ENCODE measurements at places on chromosomes 16 and 17.

- DNase-seq: no peak
These were observed 1568.1 kb upstream of the GOT2 start for GRCh38 chr16:60302261-60302660.

- no peak for DNase-seq
These were observed 16.9 kb downstream of the MPG start for GRCh38 chr16:94918-95265.

- no peak for DNase-seq
These were observed 3.9 kb upstream of the WFIKKN1 start for GRCh38 chr16:626787-627453.

DNA sequence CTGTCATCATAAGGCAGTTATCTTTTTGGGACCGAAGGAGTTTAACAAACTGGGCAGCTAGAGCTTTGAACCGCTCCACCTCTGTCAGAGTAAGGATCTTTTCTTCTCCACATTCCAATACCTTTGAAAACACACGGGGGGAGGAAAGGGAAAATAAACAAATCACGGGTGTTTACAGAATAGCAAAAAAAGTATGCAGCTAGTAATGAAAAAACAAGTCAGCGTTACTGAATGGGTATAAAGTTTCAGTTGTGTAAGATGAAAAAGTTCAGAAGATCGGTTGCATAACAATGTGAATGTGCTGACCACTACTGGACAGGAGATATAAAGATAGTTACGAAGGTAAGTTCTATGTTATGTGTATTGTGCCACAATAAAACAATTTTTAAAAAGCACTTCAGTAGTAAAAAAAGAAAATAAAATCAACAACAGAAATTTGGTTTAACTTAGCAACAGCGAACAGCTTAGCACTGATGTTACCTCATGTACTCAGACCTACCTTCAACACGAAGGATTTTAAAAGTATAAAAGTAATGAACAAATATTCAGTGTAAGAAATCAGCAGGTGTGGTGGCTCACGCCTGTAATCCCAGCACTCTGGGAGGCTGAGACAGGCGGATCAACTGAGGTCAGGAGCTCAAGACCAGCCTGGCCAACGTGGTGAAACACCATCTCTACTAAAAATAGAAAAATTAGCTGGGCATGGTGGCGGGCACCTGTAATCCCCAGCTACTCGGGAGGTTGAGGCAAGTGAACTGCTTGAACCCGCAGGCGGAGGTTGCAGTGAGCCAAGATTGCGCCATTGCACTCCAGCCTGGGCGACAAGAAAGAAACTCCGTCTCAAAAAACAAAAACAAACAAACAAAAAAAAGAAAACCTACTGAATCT, 34.3 kb downstream of the MARF1 start:
- no peak for DNase-seq

GRCh38 chr17:78763561-78763960, 18.5 kb downstream of the CYTH1 start:
- no peak for DNase-seq

GRCh38 chr16:67979955-67980678, at the start of gene DPEP3:
Gene DPEP3 (minus strand): TSS chr16:67980499. CDS start chr16:67980380, 119 bp downstream.
- DNase-seq: no peak

GRCh38 chr17:1271030-1271423, 783 bp downstream of the BHLHA9 start:
- no peak for DNase-seq

- DNase-seq: no peak
These were observed 8.2 kb upstream of the SHISA9 start for GRCh38 chr16:12893050-12893750.

DNA sequence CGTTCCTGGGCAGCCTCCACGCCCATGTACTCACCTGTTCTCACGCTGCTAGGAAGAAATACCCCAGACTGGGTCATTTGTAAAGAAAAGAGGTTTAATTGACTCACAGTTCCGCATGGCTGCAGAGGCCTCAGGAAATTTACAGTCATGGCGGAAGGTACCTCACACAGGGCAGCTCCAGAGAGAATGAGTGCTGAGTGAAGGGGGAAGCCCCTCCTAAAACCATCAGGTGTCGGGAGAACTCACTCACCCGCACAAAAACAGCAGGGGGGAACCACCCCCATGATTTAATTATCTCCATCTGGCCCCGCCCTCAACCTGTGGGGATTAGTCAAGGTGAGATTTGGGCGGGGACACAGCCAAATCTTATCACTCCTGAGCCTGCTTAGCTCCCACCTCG, 18.2 kb downstream of the RAB40C start:
- DNase-seq: no peak

DNA sequence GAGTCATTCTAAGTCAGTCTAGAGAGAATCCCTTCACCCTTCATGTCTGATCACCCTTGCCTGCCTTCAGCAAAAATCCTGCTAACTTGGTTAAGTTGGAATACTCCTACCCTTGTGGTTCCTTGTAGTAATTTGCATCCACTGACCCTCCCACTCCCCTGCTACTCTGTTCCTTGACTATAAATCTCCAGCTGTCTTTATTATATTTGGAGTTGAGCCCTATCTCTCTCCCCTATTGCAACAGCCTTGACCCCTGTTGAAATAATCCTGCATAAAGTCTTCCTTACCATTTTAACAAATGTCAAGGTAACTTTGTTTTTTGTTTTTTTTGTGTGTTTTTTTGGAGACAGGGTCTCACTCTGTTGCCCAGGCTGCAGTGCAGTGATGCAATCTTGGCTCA, 590.1 kb downstream of the WWOX start:
- no peak for DNase-seq

GRCh38 chr16:11088074-11088730, 143.8 kb downstream of the CLEC16A start:
- DNase-seq: no peak

GRCh38 chr17:57084361-57084801, 665 bp upstream of the AKAP1 start:
- no peak for DNase-seq

GRCh38 chr16:48250520-48251278, 3.4 kb upstream of the ABCC11 start:
- DNase-seq: no peak

DNA sequence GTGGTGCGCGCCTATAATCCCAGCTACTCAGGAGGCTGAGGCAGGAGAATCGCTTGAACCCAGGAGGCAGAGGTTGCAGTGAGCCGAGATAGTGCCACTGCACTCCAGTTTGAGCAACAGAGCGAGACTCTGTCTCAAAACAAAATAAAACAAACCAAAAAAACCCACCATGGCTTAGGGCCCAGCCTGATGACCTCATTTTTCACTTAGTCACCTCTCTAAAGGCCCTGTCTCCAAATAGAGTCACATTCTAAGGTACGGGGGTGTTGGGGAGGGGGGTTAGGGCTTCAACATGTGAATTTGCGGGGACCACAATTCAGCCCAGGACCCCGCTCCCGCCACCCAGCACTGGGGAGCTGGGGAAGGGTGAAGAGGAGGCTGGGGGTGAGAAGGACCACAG, 1.4 kb upstream of the STH start:
- DNase-seq: no peak

DNA sequence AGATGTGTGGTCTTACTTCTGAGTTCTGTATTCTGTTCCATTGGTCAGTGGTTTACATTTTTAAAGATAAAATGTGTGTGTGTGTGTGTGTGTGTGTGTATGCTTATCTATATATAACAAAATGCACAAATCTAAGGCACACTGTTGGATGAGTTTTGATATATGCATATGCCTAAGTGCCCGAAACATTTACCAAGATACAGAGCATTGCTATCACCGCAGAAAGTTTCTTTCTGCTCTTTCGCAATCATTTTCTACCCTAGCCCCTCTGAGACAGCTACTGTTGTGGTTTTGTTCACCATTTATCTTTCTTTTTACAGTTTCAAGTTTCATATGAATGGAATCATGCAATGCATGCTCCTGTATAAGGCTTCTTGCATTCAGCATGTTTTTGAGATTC, 97.0 kb downstream of the MRTFB start:
- DNase-seq: no peak

- no peak for DNase-seq
These were observed 77.3 kb downstream of the WNT3 start for GRCh38 chr17:46741122-46741730.

DNA sequence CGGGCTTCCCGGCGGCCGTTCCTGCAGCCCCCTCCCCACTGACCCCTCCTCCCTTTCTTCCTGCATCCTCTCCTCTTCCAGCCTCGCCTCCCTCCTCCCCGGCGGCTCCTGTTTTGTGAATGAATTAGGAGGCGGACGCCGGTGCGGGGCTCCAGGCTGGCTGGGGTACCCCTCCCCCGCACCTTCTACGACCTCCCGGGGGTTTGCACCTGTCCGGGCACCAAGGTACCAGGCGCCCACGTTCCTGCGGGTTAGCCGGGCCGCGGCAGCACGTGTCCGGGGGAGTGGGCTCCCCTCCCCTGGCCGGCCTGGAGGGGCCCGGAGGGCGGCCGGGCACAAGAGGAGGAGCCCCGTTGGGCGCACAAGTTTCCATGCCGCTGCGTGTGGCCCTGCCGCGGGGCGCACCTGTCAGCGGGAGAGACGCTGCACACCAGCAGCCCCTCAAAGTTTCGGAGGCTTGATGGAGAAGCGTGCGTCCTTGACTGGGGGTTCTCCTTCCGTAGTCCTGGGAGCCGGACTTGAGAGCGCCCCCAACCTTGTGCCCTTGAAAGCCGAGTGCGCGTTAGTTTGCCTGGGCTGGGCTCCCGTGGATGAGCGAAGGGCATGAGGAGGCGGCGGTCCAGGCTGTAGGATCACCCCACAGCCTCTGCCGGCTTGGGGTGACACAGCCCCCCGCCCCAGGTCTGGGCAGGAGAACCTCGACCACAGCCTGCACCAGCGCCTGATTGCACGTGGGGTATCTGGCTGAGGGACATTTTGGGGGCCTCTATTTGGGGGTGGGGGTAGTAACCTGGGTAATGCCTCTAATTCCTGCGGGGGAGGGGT, 1.2 kb downstream of the HAS3 start:
- DNase-seq: no peak

DNA sequence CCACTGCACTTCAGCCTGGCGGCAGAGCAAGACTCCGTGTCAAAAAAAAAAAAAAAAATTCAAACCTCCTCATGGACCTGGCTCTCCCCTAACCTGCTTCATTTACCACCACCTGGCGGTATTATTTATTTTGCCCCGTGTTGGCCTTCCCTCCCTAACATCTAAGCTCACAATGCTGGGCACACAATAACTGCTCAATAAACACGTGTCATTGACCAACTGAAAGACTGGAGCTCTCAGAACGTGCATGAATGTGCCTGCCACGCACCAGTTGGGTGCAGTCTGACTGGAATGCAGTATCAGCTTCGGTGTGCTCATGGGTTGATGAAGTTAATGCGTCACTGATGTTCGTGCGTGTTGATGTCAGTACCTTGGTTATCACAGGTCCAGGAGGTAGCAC, 64.4 kb upstream of the CDC42EP4 start:
- DNase-seq: no peak

DNA sequence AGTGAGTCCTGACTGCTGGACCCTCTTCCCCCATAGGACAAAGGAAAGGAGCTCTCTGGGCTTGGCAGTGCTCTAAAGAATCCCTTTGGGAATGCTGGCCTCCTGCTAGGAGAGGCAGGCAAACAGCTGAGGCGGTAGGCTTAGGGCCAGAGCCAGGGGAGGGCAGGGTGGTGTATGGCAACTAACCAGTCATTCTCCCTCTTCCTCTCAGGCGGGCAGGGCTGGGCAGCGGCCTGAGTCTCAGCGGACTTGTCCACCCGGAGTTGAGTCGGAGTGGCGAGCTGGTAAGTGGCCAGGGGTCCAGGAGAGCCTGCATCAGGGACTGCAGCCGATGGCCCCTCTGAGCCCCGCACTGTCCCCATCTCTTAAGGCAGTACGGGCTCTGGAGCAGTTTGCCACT, 4.4 kb downstream of the ACADVL start:
- DNase-seq: no peak

DNA sequence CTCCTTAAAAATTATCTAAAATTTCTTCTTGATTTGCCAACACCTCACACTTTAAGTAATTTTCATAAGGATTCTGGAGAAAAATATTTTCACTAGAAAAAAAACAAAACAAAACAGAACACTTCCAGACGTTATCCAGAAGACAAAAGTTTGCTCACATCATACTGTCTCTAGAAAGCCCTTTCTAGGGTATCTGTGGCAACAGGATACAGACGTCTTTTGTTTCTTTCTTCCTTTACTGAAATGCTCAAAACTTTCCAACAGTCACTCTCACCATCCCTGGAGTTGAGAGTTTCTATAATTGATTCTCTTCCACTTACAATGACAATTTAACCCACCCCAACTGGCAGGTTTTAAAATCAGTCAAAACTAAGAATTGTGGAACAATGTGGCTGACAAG, 2.6 kb downstream of the ZC3H7A start:
- no peak for DNase-seq

DNA sequence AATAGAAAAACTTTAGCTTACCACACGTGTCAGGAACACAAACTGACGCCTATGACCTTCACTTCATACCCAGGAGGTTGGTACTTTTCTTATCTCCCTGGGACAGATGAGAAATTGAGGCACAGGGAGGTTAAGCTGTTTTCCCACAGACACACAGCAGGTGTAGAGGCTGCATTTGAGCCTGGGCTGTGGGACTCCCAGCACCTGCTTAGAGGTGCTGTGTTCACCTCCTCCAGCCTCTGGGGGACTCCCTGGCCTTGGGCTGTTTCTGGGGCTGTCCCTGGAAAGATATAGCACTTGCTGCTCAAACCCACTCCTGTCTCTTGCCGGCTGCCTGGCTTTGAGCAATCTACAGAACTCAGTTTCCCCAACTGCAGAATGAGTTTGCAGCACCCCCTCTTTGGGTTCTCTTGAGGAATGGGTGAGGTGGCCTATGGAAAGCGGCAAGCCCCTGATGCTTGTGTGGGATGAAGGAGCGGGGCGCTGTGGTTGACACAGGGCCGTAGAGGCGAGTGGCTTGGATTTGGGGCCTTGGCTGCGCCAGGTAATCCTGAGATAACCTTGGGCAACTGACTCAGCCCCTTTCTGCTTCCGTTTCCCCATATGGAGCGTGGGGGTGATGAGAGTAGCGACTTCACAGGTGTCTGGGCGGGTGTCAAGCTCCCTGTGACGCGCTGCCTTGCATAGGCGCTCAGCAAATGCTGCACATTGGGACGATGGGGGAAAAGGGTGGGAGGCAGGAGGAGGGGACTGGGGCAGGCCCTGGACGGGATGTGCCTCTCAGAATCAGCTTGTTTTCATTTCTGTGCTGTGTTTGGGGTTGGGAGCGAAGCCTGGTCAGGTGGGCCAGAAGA, 104.5 kb upstream of the CIBAR2 start:
- no peak for DNase-seq

- DNase-seq: peak; percentile 47
These were observed 1.2 kb downstream of the CYBC1 start for GRCh38 chr17:82449131-82449882.

- no peak for DNase-seq
These were observed 59.9 kb downstream of the RPH3AL start for GRCh38 chr17:292531-293382.

Measured in stimulated activated CD8-positive, alpha-beta memory T cell treated with anti-CD3 and anti-CD28 coated beads, Interleukin-15, amount 100 ng/mL, for 1 hour (primary cell).